ENCODE measurements at places on chromosomes 16 and 17.
A peak's percentile ranks its signal among the peaks of the same experiment; 100 is the strongest.

- no peak for DNase-seq
Observed at GRCh38 chr16:52512297-52512987, 34.5 kb downstream of the TOX3 start.

- DNase-seq, result no peak
Observed at GRCh38 chr17:836151-836550, 54.0 kb downstream of the MRM3 start.

GRCh38 chr16:21654881-21655280 is 2.5 kb upstream of the IGSF6 start:
- no peak for DNase-seq

- no peak for DNase-seq
Observed at GRCh38 chr16:81107511-81107910, 11.3 kb upstream of the GCSH start.

- DNase-seq, result no peak
Observed at GRCh38 chr17:4585638-4585994, 1.3 kb downstream of the SMTNL2 start.

DNA sequence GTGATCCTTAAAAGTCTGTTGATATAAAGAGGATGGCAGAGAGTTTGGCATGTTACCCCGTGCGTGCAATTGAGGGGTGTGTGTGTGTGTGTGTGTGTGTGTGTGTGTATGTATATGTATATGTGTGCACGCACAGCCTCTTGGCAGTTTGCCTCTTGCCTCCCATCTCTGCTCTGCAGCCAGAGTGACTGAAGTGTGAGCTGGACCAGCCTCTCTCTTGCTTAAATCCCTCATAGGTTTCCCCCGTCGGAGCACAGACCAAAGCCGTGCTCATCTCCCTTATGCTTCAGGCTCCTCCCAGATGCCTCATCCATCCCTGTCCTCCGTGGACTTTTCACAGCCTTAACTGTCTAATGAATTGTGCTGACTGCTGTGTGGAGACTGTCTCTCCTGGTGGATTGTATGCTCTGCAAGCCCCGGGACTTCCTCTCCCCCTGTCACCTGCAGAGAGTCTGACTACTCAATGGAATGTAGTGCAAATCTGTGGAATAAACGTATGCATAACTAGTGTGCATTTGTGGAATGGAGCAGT is 413.5 kb downstream of the CPPED1 start:
- DNase-seq, result no peak

GRCh38 chr16:81429045-81429521 is 15.5 kb upstream of the CMIP start:
- DNase-seq, result no peak

DNA sequence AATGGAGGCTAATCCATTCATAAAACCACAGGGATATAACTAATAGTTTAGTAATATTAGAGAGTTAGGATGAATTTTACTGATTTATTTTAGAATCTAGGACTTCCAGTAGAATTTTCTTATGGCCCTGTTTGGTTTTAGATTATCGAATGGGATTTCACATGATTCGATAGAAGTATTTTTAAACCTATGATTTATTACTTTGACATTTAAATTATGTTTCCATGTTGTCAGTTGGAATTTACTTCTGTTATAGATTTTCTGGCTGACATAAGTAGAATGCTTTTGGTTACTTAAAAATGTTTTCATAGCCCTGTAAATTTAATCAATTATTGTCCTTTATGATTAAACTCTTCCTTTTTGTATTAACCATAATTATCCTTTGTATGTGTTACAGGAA is 158.8 kb downstream of the CHD9 start:
- no peak for DNase-seq

DNA sequence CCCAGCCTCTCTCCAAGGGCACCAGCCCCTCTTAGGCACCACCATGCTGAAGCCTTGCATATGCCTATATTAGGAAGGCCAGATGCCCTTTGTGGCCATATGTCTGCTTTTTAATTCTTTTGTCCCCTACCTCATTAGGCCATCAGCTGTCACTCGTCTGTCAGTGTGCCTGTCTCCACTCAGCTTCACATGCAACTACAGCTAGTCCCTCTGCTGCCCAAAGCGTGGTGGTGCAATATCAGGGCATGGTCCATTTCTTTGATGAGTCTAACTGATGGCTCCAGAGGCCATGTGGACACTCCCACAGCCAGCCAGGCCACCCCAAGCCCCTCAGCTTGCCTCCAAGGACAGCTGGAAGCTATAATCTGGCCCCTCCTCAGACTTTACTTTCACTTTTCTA is 36.3 kb downstream of the MYO18A start:
- peak; percentile 84 for DNase-seq

DNA sequence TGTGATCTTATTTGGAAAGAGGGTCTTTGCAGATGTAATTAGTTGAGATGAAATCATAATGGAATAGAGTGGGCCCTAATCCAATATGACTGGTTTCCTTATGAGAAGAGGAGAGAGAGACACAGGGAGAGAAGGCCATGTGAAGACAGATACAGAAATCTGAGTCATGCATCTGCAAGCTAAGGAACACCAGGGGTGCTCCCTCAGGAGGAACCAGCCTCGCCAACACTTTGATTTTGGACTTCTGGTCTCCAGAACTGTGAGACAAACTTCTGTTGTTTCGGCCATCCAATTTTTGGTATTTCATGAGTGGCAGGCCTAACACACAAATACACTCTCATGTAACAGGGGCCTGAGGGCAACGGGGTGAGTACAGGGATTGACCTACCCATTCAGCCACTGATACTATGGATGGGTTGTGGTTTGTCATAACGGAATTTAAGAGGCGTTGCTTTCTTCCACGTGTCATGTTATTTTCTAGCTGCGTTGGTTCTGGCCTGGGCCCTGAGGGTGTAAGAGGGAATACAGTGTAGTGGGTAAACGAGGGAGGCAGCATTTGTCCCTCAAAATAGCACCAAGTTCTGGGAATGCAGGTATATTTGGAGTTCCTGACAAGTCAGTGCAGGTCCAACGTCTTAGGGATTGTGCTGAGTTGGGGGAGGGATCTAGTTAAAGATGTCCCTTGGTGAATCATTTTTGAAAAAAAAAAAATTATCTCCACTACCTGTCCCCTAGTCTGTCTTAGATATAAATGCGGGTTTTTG is 17.7 kb downstream of the PLCG2 start:
- no peak for DNase-seq

GRCh38 chr16:67063008-67063407 is 34.1 kb downstream of the CBFB start:
- no peak for DNase-seq

DNA sequence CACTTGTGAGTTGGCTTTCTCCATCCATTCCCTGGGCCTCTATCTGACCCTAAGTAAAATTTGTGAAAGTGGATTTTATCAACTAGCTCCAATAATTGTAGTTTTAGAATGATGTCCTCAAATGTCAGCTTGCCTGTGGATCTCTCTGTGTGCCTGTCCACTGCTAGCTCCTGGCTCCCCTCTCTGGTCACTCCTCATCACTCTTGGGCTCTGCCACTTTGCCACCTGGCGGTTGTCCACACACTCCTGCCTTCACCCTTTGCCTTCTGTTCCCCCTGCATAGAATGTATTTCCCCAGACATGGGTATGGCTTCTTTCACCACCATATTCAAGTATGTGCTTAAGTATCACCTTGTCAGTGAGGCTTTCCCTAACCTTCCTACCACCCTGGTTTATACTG is 19.8 kb downstream of the ANKFN1 start:
- DNase-seq, result no peak

Data from NCI-H1694 (cell line).